Activated gamma-delta T cell treated with Interleukin-2 at 50 U/mL for 16 hours (primary cell): ENCODE measurements at places on chromosomes 1 and 21.

GRCh38 chr1:165633614-165634013 lies 2.6 kb downstream of the MGST3 start:
- DNase-seq, result no peak

- no peak for DNase-seq
Measured at GRCh38 chr21:22154579-22155274, 1156.5 kb downstream of the NCAM2 start.

DNA sequence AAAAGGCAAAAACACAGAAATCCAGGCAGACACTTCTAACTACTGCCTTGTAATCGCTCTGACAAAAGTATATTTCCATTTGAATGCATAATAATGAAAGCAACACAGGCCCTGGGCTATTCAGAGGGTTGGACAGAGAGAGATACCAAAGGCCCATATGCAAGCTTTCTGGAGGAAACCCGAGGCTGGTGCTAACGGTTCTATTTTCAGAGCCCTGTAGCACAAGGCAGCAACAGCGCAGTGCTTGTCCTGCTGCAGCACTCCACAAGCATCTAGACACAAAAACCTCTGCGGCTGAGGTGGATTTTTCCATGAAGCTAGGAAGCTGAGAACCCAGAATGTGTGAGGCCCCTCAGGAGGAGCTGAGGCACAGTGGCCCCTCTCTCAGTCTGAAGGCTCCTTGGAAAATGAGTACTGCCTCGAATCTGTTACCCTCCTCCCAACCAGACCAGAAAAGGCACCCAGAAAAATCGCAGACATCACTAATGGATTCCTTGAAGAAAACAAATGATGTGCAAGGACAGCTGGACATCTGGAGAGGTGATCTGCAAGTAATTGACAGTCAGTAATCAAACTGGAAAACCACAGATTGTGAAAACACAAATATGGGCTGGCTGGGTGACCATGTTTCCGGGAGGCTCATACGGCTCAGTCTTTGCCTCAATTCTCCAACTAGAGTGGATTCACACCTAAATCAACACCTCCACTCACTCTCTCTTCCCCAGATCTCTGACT lies 54.0 kb downstream of the COLGALT2 start:
- no peak for DNase-seq

- DNase-seq, result no peak
Measured at GRCh38 chr1:21680918-21681317, 11.8 kb upstream of the RAP1GAP start.

DNA sequence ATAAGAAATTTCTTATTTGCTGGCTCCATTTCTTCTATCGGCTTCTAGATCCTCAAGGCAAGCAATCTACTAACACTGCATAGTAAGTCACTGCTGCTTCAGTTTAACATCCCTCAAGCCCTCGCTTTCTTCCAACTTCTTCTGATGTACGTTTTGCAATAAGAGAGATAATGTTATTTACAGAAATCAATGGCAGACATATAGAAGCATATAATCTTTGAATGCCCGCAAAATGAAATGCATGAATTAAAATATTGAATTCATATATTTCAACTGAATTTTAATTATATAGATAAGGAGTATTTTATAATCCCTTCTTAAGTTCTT lies 143.8 kb downstream of the KCTD3 start:
- no peak for DNase-seq

GRCh38 chr1:36650200-36651065 lies 167.7 kb upstream of the CSF3R start:
- DNase-seq, result peak; percentile 61

- DNase-seq, result no peak
Measured at GRCh38 chr1:237891979-237892378, 1.3 kb upstream of the ZP4 start.

- DNase-seq, result peak; percentile 47
Measured at GRCh38 chr1:226061841-226062557, 517 bp upstream of the H3-3A start.

DNA sequence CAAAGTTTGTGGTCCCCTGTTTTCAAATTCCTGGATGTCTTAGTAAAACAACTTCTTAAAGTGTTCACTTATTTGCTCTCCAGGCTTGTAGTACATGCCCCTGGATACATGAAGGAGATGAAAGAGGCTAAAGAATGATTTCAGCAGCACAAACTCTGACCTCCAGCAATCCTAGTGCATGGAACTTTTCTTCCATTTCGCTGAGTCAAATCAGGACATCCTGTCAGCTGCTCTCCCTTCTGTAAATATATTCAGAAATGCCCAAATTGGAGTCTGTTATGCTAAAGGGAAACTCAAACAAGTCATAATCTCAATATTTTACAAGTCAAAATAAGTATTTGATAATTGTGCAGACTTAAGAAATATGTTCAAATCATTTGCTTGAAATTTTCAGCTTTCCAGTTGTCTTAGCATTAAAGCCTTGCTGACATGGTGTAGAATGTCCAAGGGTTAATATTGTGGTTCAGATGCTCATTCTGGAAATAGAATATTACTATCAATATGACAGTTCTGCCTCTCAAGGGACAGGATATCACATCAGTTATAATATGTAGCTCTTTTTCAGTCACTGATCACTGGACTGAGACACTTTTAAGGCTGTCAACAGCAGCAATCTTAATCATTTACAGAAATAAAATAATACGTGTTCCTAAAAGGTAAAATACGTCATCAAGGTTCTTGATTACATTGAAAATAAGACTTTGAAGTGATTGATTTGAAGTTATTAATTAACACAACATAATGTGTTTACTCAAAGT lies 1157.3 kb downstream of the PLA2G4A start:
- DNase-seq, result no peak

GRCh38 chr21:14740692-14741091 lies 194.6 kb upstream of the SAMSN1 start:
- no peak for DNase-seq

DNA sequence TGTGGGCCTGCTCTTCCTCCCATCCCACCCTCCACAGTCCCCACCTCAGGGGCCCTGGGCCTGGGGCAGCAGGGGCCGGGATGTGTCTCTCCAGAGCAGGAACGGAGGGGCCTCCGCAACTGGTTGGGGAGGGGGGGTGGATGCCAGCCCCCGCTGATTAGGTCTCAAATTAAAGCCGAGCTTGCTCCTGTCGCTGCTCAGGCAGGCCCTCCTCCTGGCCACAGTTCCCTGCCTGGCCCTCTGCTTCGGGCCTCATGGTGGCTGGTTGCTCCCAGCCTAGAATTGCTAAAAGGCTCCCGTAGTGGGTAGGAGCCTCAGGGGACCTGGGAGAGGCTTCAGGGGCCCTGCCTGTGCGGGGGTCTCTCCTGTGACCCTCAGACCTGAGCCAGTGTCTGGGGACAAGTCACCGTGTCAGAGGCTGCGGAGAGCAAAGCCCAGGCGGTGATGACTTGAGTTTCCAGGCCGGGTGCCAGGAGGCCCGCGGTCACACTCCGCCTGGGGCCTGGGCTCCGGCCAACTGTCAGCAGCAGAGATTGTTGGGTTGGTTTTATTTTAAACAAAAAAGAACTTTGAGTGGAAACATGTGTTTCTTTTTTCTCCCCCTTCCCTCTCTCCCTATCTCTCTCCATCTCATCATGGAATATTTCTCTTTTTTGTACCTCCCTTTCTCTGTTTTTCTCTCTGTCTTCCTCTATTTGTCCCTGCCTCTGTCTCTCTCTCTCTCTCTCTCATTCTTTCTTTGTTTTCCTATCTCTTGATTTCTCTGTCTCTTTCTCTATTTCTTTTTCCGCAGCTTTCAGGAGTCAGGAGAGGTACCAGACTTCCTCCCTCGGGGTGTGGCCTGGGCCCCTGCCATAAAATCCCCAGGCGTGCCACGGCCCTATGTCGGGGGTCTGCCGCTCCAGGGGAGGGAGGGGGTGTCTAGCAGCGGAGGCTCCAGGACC lies 20.0 kb upstream of the EPHA2 start:
- DNase-seq, result no peak

DNA sequence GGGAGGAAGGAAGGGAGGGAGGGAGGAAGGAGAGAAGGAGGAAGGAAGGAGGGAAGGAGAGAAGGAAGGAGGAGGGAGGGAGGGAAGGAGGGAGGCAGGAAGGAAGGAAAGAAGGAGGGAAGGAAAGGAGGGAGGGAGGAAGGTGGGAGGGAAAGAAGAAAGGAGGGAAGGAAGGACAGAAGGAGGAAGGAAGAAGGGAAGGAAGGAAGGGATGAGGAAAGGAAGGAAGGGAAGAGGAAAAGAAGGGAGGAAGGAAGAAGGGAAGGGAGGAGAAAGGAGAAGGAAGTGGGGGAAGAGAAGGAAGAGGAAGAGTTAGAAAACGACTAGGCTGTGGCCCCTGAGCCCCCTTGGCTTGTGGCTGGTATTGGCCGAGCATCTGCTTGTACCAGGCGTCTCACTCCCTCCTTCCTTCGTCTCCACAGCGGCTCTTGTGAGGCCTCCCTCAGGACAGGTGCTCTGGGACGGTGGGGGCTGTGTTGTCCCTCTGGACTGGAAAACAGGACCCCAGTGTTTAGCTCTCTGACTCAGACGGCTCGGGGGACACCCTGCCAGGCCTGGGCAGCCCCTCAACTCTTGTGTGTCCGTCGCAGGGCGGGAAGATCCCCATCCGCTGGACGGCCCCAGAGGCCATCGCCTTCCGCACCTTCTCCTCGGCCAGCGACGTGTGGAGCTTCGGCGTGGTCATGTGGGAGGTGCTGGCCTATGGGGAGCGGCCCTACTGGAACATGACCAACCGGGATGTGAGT lies 36.2 kb upstream of the C1QA start:
- no peak for DNase-seq

- DNase-seq, result no peak
Measured at GRCh38 chr1:198497326-198498102, 43.0 kb downstream of the ATP6V1G3 start.

- DNase-seq, result no peak
Measured at GRCh38 chr1:106249365-106249764, 807.1 kb upstream of the PRMT6 start.

- DNase-seq, result no peak
Measured at GRCh38 chr1:200960236-200960947, 63.1 kb downstream of the KIF21B start.

- DNase-seq, result no peak
Measured at GRCh38 chr1:96425382-96426129, 296.0 kb upstream of the PTBP2 start.

DNA sequence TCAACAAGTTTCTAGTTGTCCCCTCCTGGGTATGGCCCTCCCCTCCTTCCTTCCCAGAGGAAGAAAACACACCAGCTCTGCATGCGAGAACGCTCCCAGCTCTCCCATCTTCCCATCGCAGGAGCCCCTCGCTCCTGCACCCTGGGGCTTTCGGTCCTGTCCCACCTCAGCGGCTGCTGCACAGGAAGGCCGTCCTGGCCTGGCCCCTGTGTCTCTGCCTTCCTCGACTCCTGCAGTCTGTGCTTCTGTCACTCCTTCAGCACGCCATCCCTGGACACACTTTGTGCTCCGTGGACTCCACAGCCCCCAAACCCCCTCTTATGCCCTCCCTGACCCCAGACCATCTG lies 23.2 kb downstream of the KRTAP10-1 start:
- no peak for DNase-seq

GRCh38 chr1:175218786-175219434 lies 26.3 kb upstream of the KIAA0040 start:
- DNase-seq, result no peak

GRCh38 chr21:42144679-42145568 lies 73.8 kb downstream of the UMODL1 start:
- no peak for DNase-seq

GRCh38 chr1:31792116-31792515 lies 23.7 kb downstream of the SPOCD1 start:
- no peak for DNase-seq

DNA sequence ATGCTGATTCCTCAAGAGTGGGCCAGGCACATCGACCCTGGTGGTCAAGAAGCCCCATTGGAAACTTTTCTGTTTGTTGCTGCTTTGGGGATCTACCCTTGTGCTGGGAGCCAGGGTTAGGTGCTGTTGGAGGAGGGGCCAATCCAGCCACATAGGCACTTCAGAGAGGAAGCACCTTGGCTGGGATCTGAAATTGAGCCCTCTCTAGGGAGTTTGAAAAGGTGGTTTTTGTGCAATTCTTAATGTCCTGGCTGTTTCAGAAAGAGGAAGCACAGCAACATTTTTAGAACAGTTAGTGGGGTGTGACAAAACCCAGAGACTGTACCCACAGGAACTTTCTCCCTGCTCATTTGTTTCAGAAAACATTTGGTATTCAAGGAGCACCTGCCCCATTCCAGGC lies 17.2 kb upstream of the BEND5 start:
- DNase-seq, result no peak

DNA sequence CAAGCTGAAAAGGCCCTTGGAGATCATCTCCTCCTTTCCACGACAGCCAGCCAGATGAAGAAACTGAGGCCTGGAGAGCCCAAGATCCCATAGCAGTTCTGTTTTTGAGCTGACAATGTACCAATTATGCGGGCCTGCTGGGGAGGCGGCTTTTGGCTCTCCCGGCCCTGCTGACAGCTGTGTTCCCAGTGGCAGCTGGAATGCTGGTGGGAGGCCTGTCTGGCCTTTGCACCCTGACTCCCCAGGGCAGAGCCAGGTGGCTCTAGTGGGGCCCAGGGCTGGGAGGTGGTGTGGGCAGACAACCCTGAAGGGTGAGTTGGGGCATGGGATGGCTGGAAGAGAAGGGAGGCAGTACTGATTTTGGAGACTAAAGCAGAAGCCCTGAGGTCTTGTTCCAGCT lies 30.7 kb upstream of the WASF2 start:
- DNase-seq, result no peak

- DNase-seq, result no peak
Measured at GRCh38 chr1:201769966-201770365, 59.0 kb upstream of the IPO9 start.

GRCh38 chr1:1069056-1069710 lies 4.9 kb downstream of the RNF223 start:
- peak; percentile 91 for DNase-seq

DNA sequence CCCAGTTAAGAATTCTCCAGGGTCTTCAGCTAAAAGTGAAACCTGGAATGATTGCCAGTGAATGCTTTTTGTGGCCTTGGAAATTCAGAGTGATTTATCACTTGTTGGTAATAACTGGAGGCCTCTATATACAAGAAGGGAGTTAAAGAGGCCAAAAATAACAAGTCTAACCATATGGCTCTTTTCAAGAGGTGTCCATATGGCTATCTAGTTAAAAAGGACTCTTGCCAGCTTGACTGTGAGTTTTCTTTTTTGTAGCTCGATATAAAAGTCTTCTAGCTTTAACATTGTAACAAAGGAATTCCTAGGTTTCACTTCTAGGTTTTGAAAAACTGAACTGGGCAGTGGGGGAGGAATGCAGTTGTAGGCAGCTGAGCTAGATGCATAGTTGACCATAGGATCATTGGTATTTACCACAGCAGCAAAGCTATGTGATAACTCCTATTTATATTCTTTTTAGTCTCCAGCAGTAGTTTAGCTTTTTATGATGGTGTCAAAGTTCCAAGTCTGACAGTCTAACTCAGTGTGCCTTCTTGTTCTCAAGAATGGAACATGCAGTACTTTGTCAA lies 44.4 kb downstream of the CACHD1 start:
- DNase-seq, result no peak

GRCh38 chr1:93554883-93555872 lies 107.3 kb downstream of the FNBP1L start:
- DNase-seq, result no peak

- no peak for DNase-seq
Measured at GRCh38 chr1:181541458-181541857, 58.1 kb downstream of the CACNA1E start.
